Gastroesophageal sphincter (tissue), 4 donors: ENCODE measurements at places on chromosomes 2 and 18.

DNA sequence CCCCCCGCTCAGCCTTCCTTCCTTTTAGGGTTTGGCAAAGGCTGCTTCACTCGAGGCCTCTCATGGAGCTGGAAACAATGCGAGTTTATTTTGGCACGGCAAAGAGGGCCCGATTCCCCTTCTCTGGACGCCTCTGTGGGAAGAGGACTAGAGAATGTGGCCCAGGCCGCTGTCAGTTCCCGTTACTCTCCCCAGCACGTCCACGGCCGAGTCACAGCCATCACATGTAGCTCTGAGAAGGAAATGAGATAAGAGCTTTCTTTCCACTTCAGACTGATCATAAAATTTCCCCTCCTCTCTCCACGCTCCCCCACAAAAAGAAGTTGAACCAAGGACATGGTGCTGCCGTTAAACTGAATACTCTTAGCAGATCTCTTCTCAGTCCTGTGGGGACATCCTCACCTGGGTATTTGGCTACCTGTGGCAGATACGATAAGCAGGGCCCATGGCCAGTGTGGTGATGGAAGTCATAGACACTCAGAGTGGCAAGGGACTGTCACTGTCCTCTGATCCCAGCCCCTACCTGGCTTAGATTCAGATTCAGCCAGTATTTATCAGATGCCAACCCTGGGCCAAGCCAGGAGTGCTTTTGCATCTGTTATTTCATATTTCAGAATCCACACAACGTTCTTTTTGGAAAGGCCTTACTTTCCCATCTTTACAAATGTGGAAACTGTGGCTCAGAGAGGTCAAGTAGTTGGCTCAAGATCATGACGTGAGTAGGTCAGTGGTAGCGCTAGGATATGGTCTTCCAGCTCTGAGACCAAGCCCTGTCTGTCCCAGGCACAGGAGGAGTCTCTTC, 101.2 kb downstream of the MCFD2 start:
- peak; percentile 27 for ATAC-seq

- ATAC-seq: no peak
Observed at GRCh38 chr2:54660752-54661151, 62.7 kb upstream of the EML6 start.

- no peak for ATAC-seq
Observed at GRCh38 chr2:209094221-209094620, 329.6 kb upstream of the MAP2 start.

GRCh38 chr2:121476684-121477083, 54.0 kb upstream of the RNU4ATAC start:
- ATAC-seq: no peak

GRCh38 chr2:39308778-39309177, 65.0 kb upstream of the CDKL4 start:
- ATAC-seq: no peak

GRCh38 chr2:26478366-26478765, 442 bp upstream of the OTOF start:
- ATAC-seq: no peak

- no peak for ATAC-seq
Observed at GRCh38 chr2:182080493-182080892, 94.8 kb downstream of the PPP1R1C start.

- ATAC-seq: no peak
Observed at GRCh38 chr2:63378589-63378988, 209.7 kb downstream of the WDPCP start.

GRCh38 chr18:76441668-76442412, 53.2 kb downstream of the ZNF516 start:
- ATAC-seq: no peak

DNA sequence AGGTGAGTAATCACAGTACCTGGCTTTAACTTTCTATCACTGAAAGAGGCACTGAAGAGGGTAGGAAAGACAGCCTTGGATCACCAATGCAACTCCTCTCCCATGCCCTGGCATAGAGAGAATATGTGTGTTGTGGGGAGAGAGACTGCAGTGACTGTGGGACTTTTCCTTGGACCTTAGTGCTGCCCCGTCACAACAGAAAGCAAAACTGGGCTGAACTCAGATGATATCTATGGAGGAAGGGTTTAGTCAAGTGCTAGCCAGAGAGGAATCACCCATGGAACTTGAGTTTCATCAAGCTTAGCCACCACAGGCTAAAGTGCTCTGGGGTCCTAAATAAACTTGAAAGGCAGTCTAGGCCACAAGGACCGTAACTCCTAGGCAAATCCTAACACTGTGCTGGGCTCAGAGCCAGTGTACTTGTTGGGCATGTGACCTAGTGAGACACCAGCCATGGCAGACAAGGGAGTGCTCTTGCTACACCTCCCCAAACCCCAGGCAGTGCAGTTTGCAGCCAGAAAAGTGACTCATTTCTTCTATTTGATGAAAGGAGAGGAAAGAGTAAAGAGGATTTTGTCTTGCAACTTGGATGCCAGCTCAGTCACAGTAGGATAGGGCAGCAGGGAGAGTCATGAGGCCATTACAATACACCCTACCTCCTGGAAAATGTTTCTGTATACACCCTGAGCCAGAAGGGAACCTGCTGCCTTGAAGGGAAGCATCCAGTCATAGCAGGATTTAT, 105.8 kb upstream of the SPOPL start:
- ATAC-seq: no peak

DNA sequence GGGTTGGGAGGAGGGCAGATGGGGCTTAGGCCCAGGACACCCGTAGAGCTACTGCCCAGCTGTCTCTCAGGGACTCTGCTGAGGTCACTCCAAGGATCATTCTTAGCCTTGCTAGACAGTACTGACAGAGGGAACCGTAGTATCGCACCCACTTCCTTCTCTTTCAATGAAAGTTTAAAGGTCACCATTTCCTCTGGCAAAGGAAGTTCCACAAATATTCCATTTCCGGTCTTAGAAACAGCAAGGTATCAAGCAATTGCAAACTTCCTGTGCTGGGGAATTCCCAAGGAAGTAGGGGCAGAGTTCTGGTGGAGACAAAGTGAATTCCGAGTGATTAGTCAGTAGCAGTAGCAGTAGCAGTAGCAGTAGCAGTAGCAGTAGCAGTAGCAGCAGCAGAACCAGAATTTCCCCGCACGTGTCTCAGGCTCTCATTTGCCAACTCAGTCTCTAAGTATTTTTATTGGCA, 24.7 kb downstream of the IL1B start:
- ATAC-seq: peak; percentile 65

GRCh38 chr2:238974081-238974480, 126.2 kb downstream of the TWIST2 start:
- ATAC-seq: no peak

- ATAC-seq: peak; percentile 83
Observed at GRCh38 chr2:43251171-43251731, 24.8 kb upstream of the ZFP36L2 start.

- ATAC-seq: no peak
Observed at GRCh38 chr2:41896186-41896846, 151.5 kb upstream of the PKDCC start.

DNA sequence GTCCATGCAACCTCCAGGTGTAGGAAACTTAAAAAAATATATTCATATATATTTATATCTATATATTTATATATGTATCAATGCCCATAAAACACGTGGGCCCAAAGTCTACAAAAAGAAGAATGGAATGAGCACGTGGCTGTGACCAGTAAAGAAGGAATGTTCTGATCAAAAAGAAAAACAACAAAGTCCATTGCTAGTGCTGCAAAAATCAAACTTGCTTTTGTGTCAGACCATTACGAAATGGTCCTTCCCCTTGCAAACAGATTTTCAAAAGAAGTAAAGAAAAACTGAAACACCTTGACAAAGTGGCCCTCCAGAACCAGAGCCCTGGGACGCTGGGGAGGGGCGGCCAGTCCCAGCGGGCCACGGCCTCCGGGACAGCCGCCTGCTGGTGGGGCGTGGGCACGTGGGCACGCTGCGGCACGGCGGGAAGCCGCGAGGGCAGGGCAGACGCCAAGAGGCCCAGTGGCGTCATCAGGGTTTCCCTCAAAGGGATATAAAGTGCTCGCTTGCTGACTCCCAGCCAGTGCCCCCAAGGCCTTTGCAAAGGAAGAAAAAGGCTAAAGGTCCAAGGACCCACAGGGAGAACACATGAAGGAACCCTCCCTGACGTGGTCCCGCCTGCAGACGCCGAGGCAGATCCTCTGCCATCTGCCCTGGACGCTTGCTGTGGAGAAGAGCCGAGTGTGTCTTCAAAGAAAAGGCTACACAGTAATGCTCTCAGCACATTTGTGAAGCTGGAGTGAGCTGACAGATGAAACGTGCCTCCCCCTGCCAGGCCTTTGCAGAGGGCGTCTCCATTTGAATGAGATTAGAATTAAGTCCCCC, 201.8 kb downstream of the TWIST2 start:
- no peak for ATAC-seq

GRCh38 chr2:76946631-76947145, 575.5 kb downstream of the LRRTM4 start:
- no peak for ATAC-seq

- ATAC-seq: no peak
Observed at GRCh38 chr18:47809420-47809819, 121.0 kb downstream of the SMAD2 start.

DNA sequence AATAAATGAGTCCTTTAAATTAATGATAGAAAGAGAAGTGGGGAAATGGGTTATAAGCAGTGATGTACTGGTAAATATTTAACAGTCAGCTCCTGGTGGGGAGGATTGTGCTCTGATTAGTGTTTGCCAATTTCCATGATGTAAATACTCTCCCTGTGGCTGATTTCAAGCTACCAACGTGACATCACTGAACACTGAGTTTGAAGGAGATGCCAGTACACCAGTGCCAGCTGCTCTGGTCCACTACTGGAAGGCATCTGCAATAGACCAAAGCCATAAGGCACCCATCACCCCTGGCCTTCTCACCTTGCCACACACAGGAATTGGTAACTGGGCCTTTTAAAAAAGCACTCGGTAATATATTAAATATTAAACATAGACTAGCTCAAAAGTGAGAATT, 77.7 kb downstream of the TGOLN2 start:
- no peak for ATAC-seq

GRCh38 chr2:110805894-110806452, 73.6 kb downstream of the ACOXL start:
- no peak for ATAC-seq

- ATAC-seq: no peak
Observed at GRCh38 chr2:192828175-192828574, 633.4 kb upstream of the TMEFF2 start.

DNA sequence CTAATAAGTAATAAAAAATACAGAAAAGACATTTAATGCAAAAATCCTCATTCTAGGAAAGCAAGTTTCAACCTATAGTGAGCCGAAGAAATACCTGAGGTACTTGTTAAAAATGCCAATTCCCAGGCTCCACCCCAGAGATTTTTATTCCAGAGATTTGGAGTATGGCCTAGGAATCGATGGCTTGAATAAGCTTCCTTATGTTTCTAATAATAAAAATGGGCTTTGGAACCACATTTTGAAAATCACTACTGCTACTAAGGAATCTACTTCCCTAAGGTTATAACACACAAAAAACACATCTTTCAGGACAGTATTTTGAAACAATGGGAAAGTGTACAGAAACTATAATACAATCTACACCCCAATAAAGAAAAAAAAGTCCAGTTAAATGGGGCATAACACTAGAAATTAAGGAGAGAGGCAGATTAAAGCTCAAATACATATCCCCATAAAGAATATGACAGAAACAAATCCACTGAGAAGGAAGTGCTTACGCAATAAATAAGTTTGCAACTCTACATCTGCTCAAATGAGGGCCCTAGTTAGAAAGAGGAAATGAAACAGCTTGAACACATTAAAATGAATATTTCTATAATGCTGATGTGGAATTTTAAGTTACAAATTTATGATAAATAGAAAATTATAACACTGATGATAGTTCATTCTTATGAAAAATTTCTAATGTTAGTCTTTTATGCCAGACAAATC, 103.7 kb downstream of the EPB41L3 start:
- ATAC-seq: no peak

- no peak for ATAC-seq
Observed at GRCh38 chr2:30464544-30465170, 17.6 kb downstream of the LCLAT1 start.

DNA sequence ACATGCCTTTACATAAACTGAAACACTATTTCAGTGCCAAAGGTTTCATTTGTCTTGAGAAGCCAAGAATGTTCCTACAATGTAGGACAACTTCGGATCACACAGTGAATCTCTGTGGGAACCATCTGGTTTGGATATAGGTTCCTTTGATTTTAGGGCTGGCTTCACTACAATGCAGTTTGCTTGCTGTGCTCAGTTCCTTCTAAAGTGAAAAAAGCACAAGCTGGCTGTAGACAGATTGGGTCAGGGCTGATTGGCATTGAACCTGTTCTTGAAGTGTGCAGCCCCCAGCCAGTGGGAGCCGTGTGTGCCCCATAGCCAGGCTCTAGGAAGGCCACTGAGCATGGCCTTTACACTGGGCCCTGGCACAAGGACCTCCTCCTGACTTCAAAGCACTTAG, 167.9 kb upstream of the HNRNPA3 start:
- ATAC-seq: no peak

DNA sequence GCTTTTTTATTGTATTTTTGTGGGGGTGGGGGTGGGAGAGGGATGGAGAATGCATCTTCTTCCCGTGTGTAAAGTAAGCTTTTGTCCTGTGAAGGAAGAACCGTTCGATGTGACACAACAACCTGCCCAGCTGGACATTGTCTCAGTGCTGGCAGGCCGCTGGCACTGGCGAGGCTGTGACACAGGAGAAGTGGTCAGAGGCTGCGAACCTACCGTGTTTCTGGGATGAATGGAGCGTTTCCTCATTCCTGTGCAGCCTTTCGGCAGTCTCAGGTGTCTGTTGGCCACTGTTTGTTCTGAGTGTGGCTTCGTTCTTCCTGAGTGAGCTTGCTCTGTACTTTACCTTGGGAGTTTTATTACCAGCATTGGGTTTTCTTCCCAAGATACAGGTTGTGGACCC, 8.0 kb downstream of the RAMP1 start:
- no peak for ATAC-seq

GRCh38 chr2:20594957-20595356, 55.9 kb downstream of the HS1BP3 start:
- ATAC-seq: no peak

GRCh38 chr18:22683196-22683676, 249.9 kb upstream of the RBBP8 start:
- ATAC-seq: peak; percentile 72

DNA sequence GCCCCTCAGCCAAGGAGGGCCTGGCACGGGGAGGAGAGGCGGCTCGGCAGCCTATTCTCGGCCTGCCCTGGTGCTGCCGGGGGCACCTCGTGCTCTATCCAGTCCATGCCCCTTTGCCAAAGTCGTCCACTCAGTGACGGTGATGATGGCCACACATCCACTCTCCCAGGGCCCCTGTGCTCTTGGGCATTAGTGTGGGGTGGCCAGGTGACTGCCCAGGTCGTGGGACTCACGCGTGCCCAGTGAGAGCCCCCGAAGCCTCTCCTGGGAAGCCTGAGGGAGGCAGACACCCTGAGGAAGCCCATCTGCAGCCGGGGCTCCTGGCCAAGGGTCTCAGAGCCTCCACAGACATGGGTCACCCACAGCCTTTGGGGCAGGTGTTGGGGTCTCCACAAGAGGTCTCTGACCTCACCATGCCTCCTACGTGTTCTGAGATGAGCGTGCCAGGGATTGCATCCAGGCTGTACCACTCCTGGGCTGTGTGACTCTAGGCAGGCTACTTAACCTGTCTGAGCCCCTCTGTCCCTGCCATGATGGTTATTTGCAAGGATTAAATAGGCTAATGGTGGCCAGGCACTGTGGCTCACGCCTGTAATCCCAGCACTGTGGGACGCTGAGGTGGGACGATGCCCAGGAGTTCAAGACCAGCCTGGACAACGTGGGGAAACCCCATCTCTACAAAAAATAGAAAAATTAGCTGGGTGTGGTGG, 12.9 kb downstream of the RAMP1 start:
- ATAC-seq: no peak
